ENCODE measurements at places on chromosomes 1 and 21.

GRCh38 chr21:34743831-34744230, 75.0 kb downstream of the CLIC6 start:
- DNase-seq, result no peak

- DNase-seq, result no peak
Measured at GRCh38 chr1:167663002-167663772, 33.2 kb downstream of the RCSD1 start.

- DNase-seq, result no peak
Measured at GRCh38 chr1:27536010-27536757, 46.2 kb upstream of the WASF2 start.

DNA sequence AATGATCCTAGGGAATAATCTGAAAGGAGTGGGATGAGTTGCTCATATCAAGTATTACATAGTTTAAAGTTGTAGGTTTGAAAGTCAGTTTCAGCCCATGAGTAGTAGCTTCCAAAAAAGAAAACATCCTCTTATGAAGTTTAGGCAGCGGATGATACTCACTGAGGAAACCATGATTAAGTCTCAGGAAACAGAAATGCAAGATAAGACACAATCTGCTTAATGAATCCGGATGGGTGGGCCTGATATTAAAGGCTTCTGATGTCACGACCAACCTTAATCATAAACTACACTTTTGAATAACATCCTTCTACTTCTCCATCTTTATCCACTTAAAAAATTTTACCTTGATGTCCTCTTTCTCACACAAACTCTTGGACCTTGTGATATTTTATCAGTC, 61.8 kb downstream of the S1PR1 start:
- no peak for DNase-seq

DNA sequence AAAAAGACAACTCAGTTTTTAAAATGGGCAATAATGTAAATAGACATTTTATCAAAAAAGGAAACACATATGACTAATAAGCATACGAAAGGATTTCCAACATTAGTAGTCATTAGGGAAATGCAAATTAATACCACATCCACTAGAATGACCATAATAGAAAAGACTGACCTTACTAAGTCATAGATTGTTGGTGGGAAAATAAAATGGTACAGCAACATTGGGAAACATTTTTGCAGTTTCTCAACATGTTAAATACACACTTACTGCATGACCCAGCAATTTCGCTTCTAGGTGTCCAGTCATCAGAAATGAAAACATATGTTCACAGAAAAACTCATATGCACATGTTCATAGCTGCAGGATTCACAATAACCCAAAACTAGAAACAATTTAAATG, 29.9 kb upstream of the SLC44A3 start:
- DNase-seq, result no peak

DNA sequence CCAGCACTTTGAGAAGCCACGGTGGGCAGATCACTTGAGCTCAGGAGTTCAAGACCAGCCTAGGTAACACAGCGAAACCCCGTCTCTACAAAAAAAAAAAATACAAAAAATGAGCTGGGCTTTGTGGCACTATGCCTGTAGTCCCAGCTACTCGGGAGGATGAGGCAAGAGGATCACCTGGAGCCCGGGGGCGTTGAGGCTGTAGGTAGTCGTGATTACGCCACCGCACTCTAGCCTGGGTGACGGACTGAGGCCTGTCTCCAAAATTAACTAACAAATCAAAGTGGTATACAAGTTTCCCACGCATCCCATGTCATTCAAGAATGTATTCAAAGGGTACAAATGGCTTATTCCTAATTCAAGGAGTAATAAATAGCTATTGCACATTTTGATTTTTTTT, 2.4 kb downstream of the AUNIP start:
- no peak for DNase-seq

DNA sequence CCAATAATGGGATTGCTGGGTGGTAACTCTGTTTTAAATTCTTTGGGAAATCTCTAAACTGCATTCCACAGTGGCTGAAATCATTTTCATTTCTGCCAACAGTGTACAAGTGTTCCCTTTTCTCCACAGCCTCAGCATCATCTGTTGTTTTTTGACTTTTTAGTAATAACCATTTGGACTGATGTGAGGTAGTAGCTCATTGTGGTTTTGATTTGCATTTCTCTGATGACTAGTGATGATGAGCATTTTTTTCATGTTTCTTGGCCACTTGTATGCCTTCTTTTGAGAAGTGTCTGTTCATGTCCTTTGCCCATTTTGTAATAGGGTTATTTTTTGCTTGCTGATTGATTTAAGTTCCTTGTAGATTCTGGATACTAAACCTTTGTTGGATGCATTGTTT, 131.9 kb upstream of the B3GALT2 start:
- DNase-seq, result no peak

GRCh38 chr1:154582885-154583284, 15.3 kb downstream of the CHRNB2 start:
- no peak for DNase-seq

DNA sequence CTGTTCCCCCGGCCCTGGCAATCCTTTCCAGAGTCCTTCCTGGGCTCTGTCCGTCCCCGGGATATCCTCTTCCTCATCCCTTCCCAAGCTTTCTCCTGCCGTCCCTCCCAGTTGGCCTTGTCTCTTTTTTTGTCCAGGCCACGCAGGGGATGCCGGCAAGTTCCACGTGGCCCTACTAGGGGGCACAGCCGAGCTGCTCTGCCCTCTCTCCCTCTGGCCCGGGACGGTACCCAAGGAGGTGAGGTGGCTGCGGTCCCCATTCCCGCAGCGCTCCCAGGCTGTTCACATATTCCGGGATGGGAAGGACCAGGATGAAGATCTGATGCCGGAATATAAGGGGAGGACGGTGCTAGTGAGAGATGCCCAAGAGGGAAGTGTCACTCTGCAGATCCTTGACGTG, 13.4 kb upstream of the SVBP start:
- no peak for DNase-seq

DNA sequence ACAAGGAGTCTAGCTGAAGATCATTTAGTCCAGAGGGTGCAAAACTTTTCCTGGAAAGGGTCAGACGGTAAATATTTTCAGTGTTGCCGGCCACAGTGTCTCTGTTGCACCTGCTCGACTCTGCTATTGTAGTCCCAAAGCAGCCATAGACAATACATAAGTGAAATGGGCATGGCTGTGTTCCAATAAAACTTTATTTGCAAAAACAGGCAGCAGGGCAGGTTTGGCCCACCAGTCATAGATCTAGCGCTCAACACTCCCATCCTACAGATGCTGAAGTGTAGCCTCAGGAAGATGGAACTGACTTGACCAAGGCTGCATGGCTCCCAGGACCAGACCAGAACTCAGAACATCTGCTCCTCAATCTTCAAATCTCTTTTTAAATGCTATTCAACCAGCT, 46.2 kb upstream of the CLDN14 start:
- DNase-seq, result no peak

GRCh38 chr21:43903451-43904091, 38.5 kb downstream of the AGPAT3 start:
- no peak for DNase-seq

GRCh38 chr1:67787746-67788145, 45.5 kb downstream of the GNG12 start:
- no peak for DNase-seq

DNA sequence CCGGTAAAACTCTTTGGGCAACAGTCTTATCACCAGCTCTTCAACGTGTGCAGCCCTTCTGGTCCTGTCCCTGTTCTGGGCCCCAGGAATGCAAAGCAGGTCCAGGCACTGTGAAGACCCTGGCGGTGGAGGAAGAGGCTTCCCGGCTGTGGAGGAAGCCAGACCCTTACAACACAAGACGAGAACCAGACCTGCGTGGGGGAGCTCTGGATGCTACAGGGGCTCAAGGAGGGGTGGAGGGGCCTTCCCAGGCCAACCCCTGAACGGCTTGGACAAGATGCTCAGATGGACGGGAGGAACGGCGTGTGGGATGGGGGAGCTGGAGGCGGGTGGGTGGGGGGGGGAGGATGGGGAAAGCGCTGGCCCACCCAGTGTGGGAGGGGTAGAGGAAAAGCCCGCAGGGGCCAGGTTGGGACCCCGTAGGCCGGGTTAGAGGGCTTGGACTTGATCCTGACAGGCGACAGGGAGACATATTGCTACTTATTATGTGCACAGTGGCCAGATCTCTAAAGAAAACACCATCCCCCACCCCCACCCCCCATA, 5.1 kb upstream of the OLIG2 start:
- DNase-seq, result no peak

GRCh38 chr1:195738966-195739650, 869.1 kb downstream of the KCNT2 start:
- no peak for DNase-seq

Data from AG04450 (cell line).